Femur (tissue), 1 donor: ENCODE measurements at places on chromosomes 6 and 20.

GRCh38 chr6:110661414-110661813 lies 153.9 kb downstream of the CDK19 start:
- DNase-seq = no peak

DNA sequence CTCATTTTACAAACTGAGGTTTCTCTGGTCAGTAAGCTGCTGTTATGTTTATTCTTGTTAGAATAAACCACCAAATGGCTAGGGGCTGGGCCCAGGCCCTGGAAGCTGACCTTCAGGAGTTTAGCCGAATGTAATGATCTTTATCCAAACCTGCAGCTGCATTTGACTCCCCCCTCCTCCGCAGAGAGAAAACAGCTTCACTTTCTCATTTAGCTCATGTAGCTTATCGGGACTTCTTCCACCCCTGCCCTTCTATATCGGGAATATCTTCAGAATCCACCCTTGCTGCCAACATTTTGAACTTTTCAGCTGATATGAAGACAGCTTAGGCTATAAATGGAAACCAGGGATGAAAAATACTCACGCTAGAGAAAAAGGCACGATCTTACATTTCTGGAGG lies 102.6 kb downstream of the ZMYND8 start:
- no peak for DNase-seq

DNA sequence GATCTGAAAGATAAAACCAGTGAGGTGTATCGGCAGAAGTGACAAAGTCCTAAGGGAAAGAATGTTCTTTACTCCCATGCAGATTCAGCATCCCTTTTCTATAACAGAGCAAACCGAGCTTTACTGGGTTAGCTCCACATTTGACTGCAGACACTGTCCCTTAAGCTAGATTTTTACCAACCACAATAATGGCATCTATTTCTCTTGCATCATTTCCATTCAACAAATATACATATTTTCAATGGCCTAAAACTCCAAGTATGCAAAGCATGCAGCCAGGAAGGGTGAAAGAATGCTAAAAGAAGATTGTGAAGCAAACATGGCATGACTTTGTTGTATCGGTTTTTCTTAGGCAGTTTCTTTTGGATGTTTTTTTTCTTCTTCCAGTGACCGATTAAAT lies 255.4 kb downstream of the OGFRL1 start:
- no peak for DNase-seq

- DNase-seq = peak; percentile 95
These were observed at the start of gene CENPW for GRCh38 chr6:126339796-126340609. Gene CENPW, plus strand, starts transcription at chr6:126340115. Its CDS starts 159 bp downstream, at chr6:126340274.

DNA sequence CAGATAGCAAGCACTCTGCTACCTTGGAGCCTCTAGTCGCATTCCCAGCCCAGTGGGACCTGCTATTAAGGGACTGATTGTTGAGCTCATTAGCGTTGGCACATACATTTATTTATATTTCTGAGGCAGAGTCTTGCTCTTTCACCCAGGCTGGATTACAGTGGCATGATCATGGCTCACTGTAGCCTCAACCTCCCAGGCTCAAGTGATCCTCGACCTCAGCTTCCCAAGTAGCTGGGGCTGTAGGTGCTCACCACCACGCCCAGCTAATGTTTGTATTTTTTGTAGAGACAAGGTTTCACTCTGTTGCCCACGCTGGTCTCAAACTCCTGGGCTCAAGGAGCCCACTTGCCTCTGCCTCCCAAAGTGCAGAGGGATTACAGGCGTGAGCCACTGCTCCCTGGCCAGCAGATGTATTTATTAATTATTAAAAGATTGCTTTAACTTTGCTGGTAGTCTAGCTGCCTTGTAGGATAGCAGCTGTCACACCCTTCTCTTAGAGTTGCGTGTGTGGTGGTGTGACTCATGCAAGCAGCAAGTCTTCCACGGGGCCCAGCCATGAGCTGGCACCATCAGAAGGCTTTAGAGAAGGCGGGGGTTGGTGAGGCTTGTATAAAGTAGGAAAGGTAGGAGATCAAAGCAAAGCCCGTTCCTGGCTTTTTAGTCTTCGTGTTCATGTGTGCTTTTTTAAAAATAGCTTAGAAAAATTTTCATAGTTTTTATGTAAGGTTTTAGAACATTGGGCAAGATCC lies 16.5 kb downstream of the ACTR5 start:
- DNase-seq = no peak
